Tibial nerve (tissue), 4 donors: ENCODE measurements at places on chromosomes 11 and 22. TPM values are rescaled to one million over a fixed set of nuclear protein-coding genes. Genes with fewer than 3 reads are reported as not detected.

GRCh38 chr11:88277349-88277915 is 60.1 kb downstream of the CTSC start:
- no peak for DNase-seq

DNA sequence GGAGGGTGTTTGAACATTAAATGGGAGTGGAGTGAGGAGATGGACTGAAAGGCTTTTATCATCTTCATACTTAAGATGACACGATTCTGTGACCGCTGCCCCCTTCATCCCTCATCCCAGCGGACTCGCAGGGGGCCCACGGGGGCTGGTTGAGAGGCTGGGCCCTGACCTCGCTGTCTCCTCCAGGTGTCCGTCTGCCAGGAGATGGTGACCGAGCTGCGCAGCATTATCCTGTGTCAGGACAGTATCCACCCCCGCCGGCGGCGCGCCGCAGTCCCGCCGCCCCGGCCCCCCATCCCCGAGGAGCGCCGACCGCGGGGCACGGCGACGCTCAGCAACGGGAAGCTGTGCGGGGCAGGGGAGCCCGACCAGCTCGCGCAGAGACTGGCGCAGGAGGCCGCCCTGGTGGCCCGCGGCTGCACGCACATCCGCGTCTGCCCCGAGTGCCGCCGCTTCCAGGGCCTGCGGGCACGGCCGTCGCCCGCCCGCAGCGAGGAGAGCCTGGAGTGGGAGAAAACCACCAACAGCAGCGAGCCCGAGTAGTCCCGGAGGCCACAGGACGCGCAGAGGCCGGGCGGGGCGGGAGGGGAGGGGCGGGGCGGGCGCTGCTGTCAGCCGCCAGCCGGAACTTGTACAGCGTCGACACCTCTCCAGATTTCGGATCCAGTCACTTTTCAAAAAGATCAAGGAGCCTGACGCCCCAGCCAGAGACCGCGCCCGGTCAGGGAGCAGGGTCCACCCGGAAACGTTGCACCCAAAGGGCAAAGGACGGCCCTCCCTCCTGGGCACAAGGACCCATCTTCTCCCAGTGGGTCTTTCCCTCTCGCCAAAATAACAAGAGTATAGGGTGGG is 38.0 kb upstream of the TBCEL start:
- DNase-seq: no peak

The HOATZ gene
- total RNA-seq: not detected

The ARFIP2 gene
- total RNA-seq: 40.0 TPM

The OR52I1 gene
- not detected for total RNA-seq
